D721Med (cell line): ENCODE measurements at places on chromosomes 2 and 18.

DNA sequence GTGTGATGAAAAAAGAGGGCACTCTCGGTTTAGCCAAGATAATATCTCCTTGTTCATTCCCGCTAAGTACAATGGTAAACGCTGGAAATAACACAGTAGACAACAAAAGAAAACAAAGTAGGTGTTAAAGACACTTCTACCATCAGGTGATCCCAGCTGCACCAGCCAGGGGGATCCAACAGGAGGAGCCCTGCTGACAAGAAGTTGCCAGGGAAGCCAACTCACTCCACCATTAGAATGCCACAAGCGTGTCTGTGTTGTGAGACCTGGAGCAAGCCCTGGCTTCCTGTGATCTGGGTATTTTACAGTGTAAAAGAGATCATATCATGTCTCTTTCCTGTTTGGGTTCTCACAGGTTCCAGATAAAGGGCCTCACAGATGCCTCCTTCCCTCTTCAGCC is 117.0 kb downstream of the GRB14 start:
- DNase-seq: no peak

DNA sequence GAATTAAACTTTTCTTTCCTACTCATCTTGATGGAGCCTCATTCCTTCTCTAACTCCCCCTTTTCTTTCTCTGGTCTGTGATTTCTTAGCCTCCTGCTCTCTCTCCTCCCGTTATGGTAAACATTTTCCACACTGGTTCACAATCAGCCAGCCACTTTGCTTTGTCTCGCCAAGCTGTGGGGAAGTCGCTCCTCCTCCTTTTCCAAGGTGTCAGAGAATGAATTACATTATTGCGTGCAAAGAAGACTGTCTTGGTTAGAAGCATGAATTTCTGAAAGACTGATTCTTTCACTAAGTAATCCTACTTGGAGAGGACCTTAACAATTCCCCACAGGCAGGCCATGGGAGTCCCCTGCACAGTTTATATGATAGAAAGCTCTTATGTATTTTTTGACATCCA is 46.1 kb downstream of the RASGRP3 start:
- DNase-seq: no peak

GRCh38 chr2:6832596-6833299 is 33.0 kb downstream of the CMPK2 start:
- DNase-seq: no peak

DNA sequence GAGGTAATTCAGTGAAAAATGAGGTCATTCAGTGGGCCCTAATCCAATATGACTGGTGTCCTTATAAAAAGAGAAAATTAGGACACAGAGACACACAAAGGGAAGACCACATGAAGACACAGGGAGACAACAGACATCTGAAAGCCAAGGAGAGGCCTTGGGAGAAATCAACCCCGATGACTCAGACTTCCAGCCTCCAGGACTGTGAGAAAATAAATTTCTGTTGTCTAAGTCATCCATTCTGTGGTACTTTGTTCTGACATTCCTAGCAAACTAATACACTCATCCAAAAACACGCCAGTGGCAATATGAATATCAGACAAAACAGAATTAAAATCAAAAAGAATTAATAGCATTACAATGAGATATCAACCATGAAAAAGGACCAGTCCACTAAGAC is 303.7 kb downstream of the SS18 start:
- no peak for DNase-seq

GRCh38 chr2:40372283-40372985 is 79.5 kb downstream of the SLC8A1 start:
- no peak for DNase-seq

DNA sequence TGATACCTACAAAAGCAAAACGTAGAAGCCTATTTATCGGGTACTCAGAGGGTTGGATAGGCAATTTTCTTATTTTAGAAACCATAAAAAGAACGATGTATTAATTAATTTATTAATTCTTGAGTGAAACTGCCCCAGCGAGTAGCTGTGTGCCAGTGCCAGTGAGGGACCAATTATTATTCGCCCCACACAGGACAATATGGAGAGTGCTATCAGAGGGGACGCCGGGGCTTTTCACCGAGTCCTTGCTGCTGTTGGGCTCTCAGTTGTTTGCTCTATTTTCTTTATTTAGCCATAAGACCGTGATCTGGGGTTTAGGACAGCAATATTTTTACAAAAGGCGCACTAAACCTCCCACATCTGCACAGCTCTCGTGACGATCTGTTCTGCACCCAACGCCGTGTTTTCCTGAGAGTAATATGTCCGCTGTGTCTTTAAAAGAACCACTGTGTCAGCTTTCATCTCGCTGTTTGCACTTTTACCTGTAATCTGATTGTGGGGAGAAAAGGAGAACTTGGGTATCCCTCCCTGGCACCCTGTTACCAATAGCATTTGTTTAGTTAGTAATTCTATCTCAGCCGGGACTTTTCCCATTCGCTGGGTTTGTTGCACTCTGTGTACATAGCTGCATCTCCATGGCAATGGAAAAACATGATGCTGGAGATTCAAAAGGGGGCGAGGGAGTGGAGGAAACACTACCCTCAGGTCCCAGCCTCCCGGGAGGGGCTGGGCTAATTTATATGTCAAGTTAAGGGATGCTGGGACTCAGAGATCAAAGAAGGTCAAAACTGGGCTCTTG is 30.1 kb upstream of the ZNF516 start:
- DNase-seq: no peak

DNA sequence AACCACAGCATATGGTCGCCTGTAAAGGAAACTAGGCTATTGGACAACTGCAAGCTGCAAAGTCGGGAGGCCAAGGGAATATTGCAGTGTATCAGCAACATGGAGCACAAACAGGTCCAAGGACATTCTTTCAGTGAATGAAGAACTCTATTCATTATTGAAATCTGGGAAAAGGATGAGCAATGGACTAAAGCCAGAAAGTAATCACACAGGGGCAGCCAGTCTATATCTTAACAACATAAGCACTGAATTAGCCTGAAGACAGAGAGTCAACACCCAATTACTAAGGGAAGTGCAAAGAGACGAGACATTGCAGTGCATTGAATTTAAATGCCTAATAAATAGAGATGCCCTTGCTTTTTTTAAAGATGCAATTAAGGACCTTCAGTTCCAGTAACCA is 615.5 kb upstream of the SETBP1 start:
- DNase-seq: no peak

GRCh38 chr2:84807063-84807485 is 73.8 kb downstream of the TRABD2A start:
- DNase-seq: no peak

DNA sequence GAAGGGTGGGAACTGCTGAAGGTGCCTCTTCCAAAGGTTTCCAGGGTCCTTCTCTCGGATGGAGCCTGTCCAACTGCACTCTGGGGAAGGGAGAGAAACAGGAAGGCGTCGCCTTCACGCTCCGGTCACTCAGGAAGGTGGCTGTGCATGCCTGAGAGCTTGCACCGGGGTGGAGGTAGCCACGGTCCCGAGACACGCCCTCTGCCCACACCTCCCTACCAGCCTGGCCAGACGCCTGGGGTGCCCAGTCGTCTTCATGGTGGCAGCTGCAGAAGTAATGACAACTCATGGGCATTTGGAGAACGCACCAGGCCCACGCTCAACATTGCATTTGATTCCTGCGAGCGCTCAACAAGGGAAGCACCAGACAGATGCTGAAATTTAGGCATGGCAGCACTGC is 59.9 kb downstream of the ADNP2 start:
- no peak for DNase-seq

GRCh38 chr2:157782057-157782845 is 93.9 kb downstream of the ACVR1 start:
- DNase-seq: no peak

GRCh38 chr2:97745474-97746174 is 32.2 kb downstream of the ZAP70 start:
- no peak for DNase-seq

GRCh38 chr2:46338674-46339073 is 41.5 kb downstream of the EPAS1 start:
- DNase-seq: no peak

DNA sequence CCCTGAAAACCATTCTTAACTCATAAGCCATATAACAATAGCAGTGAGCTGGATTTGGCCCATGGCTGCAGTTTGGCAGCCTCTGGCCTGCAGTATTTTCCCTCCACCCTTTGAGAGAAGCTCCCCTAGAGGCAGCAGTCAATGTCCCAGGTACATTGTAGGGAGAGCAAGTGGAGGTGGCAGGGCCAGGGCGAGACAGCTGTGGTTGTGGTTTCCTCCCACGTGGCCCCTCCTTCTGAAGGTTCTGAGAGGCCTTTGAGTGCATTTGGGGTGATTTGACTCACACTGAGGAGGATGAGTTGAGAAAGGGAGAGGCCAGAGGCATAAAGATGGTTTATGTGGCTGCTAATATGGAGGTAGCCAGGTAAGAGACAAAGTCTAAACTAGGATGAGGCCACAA is 45.5 kb upstream of the LDAH start:
- no peak for DNase-seq

GRCh38 chr18:35467624-35468016 is 30.1 kb downstream of the INO80C start:
- DNase-seq: no peak

DNA sequence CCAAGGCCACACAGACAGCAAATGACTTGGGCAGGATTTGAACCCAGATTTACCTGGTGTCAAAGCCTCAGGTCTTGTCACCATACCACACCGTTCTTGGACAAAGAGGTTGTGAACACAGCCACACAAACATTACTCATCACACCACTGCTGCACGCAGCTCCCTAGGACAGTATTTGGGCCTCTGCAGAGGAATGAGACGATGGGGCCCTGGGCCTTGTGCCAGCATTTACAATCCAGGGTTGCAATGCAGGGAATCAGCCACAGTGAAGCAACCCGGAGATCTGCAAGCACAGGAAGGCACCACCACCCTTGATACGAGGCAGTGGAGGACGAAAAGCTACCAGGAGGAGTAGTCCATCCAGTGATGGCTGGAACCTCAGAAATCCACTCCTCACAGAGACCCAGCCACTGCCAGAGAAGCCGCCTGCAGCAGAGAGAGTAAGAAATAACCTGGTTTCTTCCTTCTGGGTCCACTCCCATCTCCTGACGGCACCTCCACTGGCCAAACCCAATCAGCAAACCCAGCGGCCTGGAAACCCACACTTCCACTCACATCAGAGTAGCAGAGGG is 3.7 kb upstream of the MTCL1 start:
- no peak for DNase-seq

DNA sequence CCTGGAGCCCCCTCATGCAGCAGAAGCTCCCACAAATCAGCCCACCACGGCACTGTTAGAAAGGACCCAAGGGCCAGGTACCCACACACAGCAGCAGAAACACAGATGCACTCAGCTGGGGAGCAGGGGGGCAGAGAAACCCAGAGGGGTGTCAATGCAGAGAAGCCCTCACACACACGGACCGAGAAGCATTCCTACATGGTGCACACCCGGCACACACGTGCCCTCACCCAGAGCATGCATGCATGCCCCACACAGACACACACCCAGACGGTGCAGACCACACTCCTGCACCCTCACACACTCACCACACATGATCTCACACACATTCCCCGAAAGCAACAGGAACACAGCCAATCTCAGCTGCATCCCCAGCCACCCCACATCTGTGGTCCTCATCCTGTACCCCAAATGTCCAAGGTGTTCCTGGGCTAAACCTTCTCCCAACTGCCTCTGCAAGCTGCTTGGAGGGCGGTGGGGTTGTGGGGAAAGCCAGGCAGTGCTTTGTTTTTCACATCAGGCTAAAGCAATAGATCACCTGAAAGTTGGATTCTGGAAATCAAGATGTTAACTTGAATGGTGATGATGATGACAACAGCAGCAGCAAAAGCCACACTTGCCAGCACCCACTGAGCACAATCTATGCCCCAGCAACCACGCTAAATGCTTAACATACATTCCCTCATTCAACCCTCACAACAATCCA is 102.3 kb downstream of the ZFP36L2 start:
- DNase-seq: no peak

DNA sequence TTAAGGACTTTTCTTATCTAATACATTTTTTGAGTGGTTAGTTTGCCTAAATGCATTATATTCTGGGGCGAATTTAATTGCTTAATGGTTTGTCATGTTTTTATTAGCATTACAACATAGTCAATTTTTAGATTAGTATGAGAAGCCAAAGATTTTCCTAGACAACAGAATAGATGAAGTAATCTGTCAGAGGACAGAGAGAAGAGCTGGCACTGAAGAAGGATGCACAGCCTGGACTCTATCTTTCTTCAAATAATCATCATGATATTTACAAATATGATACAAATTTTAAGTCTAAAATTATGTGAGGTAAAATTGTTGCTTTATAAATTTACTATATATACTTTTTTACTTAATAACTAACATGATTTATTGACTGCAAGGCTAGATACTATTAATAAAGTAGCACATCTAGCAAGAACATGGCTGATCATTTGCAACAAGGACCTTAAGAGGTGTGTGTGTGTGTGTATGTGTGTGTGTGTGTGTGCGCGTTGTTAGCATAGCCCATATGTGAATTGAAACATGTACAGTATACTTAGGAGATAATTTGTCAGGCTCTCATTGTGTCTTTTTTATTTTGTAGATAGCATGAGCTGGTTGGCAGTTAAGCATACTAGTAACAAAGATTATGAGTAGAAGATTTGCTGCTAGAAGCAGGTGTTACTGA is 752.2 kb downstream of the DCDC2C start:
- DNase-seq: no peak

GRCh38 chr2:47075361-47076125 is 79.6 kb downstream of the STPG4 start:
- DNase-seq: no peak

DNA sequence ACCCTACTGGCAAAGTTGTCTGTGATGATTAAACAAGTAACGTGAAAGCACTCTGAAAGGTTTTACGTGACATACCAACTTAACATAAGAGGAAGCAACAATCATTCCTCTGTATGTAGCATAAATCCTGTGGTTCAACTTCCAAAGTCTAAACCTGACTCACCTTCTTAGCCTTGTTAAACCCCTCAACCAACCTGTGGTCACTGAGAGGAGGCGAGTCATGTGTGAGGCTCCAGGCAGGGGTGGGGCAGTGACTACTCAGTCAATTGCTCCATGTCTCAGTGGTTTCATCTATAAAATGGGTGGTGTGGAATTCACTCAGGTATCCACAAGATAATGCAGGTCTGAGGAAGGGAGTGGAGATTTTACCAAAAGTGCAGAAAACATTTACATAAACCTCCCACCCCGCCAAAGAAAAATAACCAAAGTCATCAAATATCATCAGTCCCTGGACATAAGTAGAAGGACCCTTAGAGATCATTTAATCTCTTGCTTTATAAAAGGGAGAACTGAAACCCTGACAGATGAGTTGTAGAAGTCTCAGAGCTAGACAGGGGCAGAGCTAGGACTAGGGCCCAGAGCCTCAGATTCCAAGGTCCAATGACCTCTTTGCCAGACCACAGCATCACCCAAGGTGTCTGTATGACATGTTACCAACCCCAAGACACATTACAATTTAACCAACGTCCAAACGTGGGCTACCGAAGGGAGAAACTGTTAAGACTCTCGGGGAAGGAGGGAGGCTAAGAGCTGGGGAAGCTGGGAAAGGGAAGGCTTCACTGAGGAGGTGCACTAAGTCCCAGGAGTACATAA is 3.7 kb upstream of the PCBP1 start:
- no peak for DNase-seq

GRCh38 chr2:43070030-43070429 is 156.4 kb downstream of the ZFP36L2 start:
- no peak for DNase-seq

- DNase-seq: no peak
Measured at GRCh38 chr2:45013229-45014015, 4.2 kb upstream of the SIX2 start.
